ENCODE measurements at places on chromosomes 3 and 15. TPM values are rescaled to one million over a fixed set of nuclear protein-coding genes. Genes with fewer than 3 reads are reported as not detected.

DNA sequence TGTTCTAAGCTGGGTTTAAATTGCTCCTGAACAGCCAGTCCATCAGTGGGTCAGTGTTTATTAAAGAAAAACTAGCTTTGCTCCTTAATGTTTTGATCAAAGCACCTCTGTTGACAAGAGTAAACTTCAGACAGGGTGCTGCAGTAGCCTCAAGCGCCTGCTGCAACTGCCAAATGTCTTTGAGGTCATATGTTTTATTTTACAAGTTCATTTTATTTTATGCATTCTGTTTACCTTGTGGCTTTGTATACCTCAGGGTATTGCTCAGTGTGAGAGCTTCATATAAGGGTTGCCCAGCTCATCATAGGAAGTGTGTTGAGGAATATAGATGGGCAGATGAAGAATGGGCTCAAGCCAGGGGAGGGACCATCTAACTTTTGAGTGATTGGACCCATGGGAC, 8.5 kb downstream of the MYZAP start:
- DNase-seq, result no peak

GRCh38 chr3:127008236-127008635, 25.3 kb downstream of the PLXNA1 start:
- no peak for DNase-seq

GRCh38 chr15:88337993-88338392, 81.5 kb upstream of the NTRK3 start:
- no peak for DNase-seq

- DNase-seq, result no peak
These were observed 197.6 kb downstream of the PDZRN3 start for GRCh38 chr3:73427048-73427706.

DNA sequence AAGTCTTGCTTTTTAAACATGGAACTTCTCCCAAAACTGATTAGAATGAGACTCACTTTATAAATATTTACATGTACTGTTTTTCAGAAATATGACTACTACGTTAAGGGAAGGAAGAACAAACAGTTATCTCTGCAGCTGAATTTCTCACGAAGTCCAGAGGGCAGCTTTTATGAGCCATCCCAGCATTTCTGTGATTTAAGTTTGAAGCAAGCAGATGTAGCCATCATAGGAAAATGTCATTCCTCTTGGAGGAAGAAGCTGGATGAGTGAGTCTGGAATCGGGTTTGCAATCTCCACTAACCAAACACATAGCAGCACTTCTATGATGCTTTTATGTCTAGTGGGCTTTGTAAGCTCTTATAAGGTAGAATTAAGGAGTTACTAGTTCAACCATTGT, 53.7 kb downstream of the SCN11A start:
- no peak for DNase-seq

- peak; percentile 56 for DNase-seq
These were observed 116.7 kb upstream of the CGNL1 start for GRCh38 chr15:57259568-57260040.

DNA sequence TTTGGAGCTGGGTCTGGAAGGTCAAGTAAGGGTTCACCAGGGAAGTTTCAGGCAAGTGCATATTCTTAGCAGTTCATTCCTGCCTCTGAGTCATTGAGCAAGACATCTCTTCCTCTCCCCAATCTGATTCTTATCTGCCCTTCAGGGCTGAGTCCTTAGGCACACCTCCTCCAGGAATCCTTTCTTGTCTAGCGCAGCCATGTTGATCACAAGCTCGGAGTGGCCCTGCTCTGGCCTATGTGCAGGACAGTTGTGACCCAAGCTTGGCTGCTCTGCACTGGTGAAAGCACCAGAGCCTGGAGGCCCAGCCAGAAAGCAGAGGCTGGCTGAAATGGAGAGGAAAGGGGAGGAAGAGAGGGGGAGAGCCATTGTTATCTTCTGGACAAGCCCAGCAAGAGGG, 30.9 kb upstream of the MRPS22 start:
- DNase-seq, result no peak

DNA sequence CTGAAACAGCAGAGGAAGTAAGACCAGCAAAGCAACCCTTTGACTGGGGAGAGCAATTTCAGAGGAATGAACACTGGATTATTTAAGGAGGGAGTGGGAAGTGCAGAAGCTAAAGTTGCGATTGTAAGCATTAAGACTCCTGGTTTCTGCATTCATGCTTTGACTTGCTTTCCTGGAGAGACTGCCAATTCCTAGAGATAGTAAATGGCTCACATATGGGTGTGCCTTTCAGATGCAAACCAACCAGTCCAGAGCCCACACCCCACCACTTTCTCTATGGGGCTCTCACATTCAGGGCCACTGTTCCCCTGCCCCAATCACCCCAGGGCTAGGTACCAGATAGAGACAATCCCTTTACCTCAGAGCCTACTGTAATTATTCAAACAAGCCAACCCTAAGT, 200.9 kb upstream of the EIF1B start:
- DNase-seq, result no peak

DNA sequence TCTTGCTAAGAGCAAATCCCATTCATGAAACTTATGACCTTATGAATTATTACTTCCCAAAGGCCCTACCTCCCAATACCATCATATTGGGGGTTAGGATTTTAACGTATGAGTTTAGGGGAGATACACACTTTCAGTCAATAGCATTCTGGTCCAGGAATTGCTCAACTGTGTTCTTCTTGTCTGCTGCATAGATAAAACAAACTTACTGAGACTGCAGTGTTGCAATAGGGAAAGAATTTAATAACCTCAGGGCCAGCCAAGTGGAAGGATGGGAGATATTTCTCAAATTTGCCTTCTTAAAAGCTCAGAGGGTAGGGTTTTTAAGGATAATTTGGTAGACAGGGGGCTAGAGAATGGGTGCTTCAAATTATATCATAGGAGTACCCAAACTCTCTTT, 625.8 kb downstream of the OTOL1 start:
- DNase-seq, result no peak

DNA sequence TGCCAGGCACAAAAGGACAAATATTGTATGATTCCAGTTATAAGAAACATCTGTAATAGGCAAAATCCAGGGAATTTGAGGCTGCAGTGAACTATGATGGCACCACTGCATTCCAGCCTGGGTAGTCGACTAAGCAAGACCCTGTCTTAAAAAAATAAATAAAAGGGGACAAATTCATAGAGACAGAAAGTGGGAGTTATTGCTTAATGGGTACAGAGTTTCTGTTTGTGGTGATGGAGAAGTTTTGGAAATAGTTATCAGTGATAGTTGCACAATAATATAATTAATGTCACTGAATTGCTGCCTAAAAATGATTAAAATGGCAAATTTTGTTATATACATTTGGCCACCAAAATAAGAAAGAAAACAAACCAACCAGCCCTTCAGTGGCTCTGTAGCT, 27.6 kb upstream of the CNBP start:
- DNase-seq, result no peak

DNA sequence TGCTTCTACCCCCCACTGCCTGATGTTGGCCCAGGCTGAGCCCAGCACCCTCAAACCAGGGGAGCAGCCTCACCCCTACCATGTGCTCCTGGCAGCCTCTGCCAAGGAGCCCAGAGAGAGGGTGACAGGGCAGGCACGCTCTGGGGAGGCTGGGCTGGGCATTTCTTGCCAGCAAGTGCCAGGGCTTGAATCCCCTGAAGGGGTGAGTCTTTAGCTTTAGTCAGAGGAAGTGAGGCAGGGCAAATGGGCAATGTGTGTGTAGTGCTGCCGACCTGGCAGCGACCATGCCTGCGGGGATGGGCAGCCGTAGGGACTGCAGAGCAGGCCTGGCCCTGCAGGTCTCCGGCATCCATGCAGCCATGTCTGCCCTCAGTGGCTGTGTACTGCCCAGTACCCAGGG, 18.1 kb downstream of the DUSP7 start:
- DNase-seq, result no peak

GRCh38 chr3:22593638-22594037, 609.5 kb upstream of the UBE2E2 start:
- DNase-seq, result no peak

DNA sequence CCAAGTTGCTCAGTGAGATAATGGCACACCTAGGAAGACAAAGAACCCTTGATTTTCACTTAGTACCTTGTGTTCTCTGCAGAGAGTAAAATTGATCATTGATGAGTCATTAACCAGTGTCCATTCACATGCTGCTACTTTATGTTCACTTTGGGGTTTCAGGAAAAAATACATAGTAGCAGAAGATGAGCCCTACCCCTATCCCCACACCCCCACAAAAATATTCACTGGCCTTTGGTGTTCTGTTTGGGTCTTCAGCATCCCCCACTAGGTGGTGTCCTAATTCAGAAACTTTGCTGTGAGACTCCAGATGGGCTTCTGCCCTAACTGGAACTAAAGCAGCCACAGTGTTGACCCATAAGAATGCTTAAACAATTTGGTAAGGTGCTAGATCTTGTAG, 178.8 kb downstream of the KLHL25 start:
- no peak for DNase-seq

- DNase-seq, result no peak
These were observed 13.2 kb upstream of the GNB4 start for GRCh38 chr3:179464323-179465092.

- DNase-seq, result no peak
These were observed 24.0 kb upstream of the LIPC start for GRCh38 chr15:58407778-58408177.

The CAPN3 gene
- total RNA-seq, result 11.6 TPM

Data from mucosa of descending colon (tissue), 3 donors.